ENCODE measurements at places on chromosomes 11 and 22.

DNA sequence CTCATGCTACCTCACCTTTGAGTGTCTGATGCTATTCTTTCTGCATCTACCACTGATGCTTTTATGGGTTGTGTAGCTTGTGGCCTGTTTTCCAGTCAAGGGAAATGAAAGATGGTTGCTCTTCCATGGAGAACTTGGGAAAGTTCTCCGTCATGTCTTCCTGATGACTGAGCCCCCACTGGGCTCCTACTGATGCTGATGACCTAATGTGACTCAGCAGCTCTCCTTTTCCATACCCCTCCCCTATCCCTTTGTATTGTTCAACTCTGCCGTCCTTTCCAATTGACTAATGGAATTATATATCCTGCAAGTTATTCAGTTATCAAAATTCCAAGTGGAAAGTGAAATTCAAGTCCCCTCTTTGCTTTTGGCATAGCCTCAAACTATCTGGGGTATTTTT, 44.7 kb downstream of the REXO2 start:
- no peak for DNase-seq

DNA sequence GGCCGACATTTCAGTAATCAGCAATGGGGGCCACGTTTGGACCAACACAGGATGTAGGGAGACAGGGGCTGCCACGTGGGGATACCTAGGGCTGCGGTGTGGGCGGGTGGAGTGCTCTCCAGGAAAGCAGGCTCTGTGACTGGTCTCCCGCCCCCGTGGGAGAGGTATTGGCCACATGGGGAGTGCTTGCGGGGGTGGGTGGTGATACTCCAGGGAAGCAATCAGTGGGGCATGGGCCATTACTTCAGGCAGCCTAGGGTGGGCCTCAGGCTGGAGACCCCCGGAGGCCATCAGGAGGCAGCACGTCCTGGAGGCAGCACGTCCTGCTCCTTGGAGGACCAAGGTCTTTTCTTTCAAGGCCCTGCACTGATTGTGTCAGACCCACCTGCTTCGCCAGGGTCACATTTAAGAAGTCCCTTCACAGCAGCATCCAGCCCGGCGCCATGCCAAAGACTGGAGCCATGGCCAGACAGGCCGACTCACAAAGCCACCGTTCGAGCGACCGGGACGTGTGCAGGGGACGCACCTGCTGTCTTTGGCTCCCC, 3.0 kb upstream of the MUC2 start:
- DNase-seq, result peak; percentile 33

DNA sequence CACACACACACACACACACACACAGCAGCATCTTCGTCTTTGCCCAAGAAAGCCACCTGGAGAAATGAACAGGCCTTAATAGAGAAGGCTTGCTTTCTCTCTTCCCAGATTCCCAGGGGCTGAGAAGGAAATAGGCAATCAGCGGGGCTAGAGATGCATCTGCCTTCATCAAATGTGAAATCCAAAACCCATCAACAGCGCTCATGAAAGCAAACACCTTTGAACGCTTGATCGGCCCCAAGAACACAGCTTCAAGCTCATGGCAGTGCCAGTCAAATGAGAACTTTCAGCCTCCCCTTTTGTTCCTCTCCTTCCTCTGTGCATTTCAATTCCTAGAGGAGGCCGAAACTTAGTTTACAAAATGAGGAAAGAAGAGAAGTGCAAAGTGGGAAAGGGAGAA, 122.7 kb downstream of the EFCAB6 start:
- DNase-seq, result no peak

DNA sequence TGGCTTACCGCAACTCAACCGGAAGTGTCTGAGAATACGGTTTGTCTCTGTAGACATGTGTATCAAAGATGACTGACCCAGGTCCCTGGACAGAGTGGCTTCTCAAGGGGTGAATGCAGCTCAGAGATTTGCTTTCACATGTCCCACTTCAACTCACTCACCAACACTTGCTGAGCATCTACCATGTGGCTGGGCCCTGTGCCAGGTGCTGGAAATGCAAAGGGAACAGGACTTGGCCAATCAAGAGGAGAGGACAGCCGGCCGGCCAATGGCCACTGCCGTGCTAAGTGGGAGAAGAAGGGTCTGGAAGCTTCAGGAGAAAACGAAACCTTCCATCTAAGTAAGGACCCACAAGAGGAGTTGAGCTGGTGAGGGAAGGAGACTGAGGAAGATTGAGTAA, 151.3 kb downstream of the CEP164 start:
- DNase-seq, result no peak

- DNase-seq, result no peak
These were observed 12.5 kb upstream of the CREB3L1 start for GRCh38 chr11:46264976-46265375.
